Activated CD8-positive, alpha-beta T cell treated with anti-CD3 and anti-CD28 coated beads for 36 hours (primary cell): ENCODE measurements at places on chromosomes 7 and 10.

DNA sequence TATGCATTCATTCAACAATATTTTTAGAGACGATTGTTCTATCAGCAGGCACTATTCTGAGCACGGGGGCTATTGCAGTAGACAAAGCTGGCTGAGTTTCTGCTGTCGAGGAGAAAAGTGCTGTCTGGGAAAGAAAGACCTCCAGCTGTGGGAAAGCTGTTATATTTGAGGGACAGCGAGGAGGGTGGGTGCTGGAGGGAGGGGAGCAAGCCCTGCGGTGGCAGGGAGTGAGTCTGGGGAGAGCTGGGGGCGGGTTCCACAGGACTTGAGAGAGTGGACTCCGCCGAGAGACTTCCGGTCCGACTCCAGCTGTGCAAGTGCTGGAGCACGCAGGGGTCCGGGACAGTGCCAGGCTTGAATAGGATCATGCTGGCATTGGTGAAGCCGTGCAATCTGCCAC is 602.1 kb upstream of the FOXK1 start:
- H3K4me3 ChIP-seq = no peak overlapping the region
- no peaks in the 10 kb centered on the region for H3K4me1 ChIP-seq
- no peak for DNase-seq

GRCh38 chr7:17590221-17590620 is 291.8 kb downstream of the AHR start:
- DNase-seq = no peak
- H3K4me3 ChIP-seq = no peak overlapping the region
- H3K36me3 ChIP-seq = no peaks in the 10 kb centered on the region
- no peaks in the 10 kb centered on the region for H3K4me1 ChIP-seq
- H3K27ac ChIP-seq = no peak overlapping the region

DNA sequence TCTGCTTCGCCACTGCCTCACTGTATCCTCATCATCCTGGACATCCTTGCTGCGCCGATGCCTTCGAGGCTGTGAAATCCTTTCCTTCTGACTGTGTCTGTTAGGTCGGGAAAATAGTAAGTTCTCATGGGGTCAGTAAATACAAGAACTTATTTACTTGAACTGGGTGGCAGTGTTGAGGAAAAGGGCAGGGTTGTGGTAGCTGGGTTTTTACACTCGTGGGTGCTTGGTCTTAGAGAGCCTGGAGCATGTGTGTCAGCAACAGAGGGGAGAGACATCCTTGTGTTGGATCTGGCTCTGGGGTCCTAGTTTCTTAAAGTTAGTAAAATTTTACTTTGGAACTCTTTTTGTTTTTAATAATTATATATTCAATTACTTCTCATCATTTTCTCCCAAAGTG is 112.9 kb upstream of the GATA3 start:
- peaks cover 31% of the 10 kb centered on the region for H3K4me1 ChIP-seq
- H3K27me3 ChIP-seq = no peaks in the 10 kb centered on the region
- no peak overlapping the region for H3K4me3 ChIP-seq
- peaks cover 21% of the 10 kb centered on the region for H3K36me3 ChIP-seq

- no peaks in the 10 kb centered on the region for H3K36me3 ChIP-seq
- DNase-seq = no peak
- H3K4me1 ChIP-seq = peaks cover 2% of the 10 kb centered on the region
- H3K27me3 ChIP-seq = peaks cover under 1% of the 10 kb centered on the region
- H3K4me3 ChIP-seq = no peak overlapping the region
- H3K27ac ChIP-seq = no peak overlapping the region
Observed at GRCh38 chr7:101590663-101591435, 38.2 kb downstream of the MYL10 start.

DNA sequence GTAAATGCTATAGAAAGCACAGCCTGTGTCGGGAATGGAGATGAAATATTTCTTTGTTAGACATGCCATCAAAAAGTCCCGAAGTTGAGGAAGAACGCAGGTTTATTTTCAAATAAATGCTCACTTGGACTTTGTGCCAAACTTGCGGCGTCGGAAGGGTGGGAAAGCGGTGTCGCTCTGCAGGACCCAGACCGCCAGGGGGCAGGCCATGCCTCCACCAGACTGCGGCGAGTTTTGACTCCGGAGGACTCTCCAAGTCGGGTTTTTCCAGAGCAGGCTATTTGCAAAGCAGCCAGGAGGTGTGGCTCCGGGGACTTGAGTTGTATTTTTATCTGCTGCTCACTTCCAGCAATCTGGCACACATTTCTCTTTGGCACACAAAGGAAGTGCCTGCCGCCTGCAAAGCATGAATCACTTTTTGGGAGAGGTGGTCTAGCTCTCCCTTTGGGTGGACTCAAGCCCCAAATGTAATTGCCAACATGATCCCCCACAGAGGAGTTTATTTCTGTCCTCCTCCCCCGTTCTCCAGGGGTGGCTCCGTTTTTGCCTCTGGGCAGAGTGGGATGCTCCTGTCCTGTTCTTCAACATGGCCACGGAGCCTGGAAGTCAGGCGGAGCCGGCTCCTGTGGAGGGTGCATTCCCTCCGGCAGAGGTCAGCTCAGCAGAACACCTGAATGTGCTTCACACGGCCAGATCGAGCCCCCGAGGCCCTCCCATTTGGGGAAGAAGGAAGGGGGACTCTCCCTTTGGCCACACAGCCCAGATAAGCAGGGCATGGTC is 82.3 kb upstream of the GPR26 start:
- no peaks in the 10 kb centered on the region for H3K36me3 ChIP-seq
- peaks cover 34% of the 10 kb centered on the region for H3K27me3 ChIP-seq
- DNase-seq = peak; percentile 69
- no peak overlapping the region for H3K4me3 ChIP-seq

DNA sequence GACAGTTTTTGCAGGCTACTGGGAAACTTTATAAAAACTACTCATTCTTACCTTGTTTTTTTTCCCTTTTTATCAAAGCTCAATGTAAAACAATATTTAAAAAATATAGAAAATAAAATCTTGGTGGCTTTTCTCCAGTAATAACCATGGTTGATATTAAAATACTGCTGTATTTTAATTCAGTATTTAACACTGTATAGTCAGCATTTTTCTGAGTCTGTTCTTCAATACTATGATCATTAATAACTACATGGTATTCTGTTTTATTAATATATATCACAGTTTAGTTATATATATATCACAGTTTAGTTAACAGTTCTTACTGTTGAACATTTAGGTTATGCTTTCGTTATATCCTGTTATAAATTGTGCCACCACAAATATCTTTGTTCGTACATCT is 78.4 kb downstream of the SRI start:
- DNase-seq = no peak
- H3K27me3 ChIP-seq = no peaks in the 10 kb centered on the region
- H3K27ac ChIP-seq = no peak overlapping the region
- H3K36me3 ChIP-seq = no peaks in the 10 kb centered on the region
- H3K4me3 ChIP-seq = no peak overlapping the region
- H3K4me1 ChIP-seq = no peaks in the 10 kb centered on the region

DNA sequence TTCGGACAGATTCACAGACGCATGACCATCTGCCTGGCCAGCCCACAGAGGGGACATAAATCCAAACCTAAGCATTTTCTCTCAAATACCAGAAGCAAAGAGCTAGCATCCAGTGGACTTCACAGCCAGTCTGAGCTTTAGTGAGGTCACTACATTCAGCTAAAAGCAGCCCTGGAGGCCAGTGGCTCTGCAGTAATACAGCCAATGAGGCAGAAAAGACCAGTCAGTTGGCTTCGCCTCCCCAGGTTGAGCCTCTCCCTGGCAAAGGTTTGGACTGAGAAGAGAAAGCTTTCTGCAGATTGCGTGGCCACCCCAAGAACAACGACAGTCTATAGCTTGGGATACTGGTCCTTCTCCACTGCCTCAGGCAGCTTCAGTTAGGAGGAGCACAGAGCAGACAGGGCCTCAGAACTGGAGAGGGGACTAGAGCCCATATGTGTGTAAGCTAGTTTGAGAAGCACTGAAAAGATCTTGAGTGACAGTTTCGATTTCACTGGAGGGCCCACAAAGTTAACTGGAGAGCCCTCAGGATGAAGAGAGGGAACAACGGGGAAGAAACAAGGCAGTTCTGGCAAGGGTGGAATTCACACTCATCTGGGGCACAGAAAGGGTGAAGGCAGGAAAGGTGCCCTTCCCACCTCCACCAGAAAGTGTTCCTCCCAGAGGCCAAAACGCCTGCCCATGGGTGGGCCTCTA is 3.8 kb downstream of the WDR91 start:
- peaks cover 33% of the 10 kb centered on the region for H3K36me3 ChIP-seq
- peaks cover 51% of the 10 kb centered on the region for H3K4me1 ChIP-seq
- H3K27me3 ChIP-seq = no peaks in the 10 kb centered on the region

GRCh38 chr10:87849001-87849400 is 14.3 kb downstream of the KLLN start:
- H3K36me3 ChIP-seq = no peaks in the 10 kb centered on the region
- no peak for DNase-seq
- H3K27me3 ChIP-seq = no peaks in the 10 kb centered on the region
- H3K4me1 ChIP-seq = peaks cover 8% of the 10 kb centered on the region
- no peak overlapping the region for H3K27ac ChIP-seq
- no peak overlapping the region for H3K4me3 ChIP-seq
